IPS DF 19.7 (cell line): ENCODE measurements at places on chromosomes 2 and 18.

GRCh38 chr18:59629894-59630293, 67.3 kb downstream of the CCBE1 start:
- DNase-seq = no peak

DNA sequence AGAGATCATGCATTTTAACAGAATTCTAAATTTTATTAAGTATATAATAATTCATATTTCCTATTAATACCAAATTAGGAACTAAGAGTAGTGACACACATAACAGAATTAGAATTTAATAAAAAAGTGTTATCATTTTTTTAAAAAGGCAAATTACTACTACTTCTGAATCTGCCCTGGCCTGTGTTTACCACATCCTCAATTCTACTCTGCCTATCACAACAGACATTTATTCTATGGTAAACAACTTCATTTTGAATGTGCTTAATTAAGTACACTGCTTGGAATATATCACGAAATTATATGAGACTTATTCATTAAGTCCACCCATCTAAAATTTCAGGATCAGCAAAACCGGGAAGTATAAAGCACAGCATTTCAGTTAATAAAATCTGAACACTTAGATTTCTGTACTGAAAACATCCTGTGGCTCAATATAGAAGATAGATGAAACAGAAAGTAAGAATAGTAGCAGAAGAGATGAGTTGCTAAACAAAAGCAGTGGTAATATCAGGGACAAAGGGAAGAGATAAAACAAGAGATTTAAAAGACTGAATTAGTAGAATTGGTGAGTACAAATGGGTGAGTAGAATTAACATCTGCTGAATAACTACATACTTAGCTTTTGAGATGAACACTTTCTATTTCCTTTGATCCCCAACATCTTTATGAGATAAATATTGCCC, 3.7 kb downstream of the SMC6 start:
- DNase-seq = no peak

- no peak for DNase-seq
Observed at GRCh38 chr18:22060361-22060760, 109.0 kb upstream of the GATA6 start.

DNA sequence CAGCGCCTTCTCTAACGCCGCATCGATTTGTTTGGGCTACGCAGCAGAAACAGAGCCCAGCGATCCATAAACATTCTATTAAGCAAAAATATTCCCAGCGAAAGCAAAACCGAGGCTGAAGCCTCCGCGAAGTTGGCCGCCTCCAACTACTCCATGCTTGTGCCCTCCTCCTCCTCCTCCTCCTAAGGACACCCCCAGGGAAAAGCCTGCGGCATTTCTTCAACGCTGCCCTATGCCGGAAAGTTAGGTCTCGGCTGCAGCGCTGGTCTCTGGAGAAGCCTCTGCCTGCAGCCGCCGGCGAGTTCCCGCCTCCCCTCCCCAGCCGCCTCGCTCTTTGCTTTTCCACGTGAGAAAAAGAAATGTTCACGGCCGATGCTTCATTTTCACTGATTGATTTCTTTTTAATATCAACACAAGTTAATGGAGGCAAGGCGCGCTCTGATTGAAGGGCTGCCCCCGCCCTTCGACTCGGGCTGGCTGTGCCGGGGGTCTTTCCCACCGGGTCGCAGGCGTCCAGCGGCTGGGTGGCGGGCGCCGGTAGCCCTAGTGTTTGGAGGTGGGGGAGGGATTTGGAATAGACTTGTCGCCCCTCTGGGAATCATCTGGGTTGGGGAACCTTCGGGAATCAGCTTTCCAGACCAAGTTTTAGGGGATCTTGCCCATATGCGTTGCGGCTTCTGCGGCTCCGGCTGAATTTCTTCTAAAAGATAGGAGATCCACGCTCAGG, 3.9 kb downstream of the NRP2 start:
- no peak for DNase-seq

DNA sequence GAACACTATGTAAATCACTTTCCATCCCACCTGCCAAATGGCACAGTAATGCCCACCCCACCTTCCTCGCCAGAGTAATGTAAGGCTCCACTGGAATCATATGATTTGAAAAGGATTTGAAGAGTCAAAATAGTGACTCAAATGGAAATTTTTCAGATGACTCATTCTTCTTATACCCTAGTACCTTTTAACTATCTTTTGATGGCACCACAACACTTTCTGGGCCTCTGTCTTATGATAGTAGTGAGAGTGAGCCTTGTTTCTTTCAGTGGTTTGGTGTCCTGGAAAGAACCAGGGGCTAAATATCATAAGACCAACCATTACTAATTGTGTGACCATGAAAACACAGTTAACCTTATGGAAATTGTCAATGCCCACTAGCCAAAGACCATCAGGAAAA, 235.4 kb upstream of the SLC14A2 start:
- no peak for DNase-seq

DNA sequence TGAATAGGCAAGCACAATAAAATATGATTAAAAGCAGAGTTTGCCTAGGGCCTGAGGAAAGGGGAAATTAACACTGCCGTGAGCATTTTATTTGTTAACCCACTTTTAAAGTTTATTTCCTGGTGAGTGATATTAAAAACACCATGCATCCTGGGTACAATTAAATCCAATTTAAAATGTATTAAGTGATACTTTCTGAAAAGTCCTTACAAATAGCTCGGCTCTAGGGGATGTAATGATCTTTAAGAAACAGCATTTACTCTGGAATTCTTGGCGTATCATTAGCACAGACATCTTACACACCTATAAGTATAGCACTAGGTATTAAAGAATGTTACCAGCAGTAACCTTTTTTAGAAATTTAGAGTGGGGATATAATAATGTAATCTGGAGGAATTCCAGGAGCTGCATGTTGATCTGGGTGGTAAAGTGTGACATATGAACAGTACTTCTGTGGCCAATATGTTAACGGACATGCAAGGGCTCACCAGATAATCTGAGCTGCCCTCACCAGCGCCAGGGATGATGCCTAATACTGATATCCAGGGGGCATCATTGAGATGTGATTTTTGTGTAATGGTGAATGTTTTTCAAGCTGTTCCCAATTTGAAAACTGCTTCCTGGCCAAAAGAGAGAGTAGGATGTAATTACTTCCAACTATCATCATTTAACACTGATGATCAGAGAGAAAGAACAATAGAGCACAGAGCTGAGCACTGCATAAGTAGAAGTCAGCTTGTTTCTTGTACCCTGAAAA, 235.9 kb downstream of the DSEL start:
- no peak for DNase-seq

GRCh38 chr18:1499265-1499664, 594.6 kb downstream of the ADCYAP1 start:
- DNase-seq = no peak
